RCC 7860 (cell line): ENCODE measurements at places on chromosomes 5 and 9.

DNA sequence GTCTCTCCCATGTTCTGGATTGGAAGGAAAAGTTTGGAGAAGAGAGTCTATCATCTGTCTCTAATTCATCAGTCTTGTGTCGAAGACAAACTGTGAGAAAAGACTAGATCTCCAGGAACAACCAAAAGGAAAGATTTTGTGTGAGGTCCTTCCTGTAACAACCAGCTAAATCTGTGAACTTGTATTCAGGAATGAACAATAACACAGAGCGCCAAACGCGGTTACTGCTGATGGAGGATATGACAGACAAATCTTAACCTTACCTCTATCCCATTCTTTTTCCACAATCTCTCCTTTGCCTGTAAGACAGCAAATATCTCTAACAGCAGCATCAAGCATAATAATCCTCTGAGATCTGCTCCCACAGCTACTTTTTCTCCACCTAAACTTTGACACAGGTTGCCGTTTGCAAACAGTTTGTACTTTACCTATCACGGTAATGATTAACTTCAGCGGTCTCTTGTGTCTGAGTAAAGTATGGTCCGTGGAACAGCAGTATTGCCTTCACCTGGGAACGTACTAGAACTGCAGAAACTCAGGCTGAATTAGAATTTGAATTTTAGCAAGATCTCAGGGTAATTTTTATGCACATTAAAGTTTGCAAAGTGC lies 387.6 kb downstream of the ELAVL2 start:
- no peak for DNase-seq

DNA sequence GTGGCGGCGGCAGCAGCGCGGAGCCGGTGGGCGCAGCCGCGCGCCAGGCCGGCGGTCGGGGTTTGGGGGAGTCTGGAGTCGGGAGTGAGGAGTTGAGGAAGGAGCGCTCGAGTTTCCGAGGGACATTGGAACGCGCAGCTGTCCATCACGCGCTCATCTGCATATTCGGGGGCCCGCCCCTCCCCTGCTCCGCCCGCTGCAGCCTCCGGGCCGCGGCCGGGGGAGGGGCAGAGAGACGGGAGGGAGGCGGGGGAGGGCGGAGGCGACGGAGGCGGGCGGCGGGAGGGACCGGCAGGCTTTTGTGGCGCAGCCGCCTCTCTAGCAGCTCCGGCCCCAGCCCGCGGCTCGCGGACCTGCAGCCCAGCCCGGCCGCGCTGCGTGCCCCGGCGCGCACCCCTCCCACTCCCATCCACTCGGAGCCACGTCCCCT lies at the start of gene IRX2:
TSS of gene IRX2 (minus strand) at position 86 of the 430 bp plus-strand sequence. CDS start 264 bp downstream, outside the sequence.
- DNase-seq = no peak

DNA sequence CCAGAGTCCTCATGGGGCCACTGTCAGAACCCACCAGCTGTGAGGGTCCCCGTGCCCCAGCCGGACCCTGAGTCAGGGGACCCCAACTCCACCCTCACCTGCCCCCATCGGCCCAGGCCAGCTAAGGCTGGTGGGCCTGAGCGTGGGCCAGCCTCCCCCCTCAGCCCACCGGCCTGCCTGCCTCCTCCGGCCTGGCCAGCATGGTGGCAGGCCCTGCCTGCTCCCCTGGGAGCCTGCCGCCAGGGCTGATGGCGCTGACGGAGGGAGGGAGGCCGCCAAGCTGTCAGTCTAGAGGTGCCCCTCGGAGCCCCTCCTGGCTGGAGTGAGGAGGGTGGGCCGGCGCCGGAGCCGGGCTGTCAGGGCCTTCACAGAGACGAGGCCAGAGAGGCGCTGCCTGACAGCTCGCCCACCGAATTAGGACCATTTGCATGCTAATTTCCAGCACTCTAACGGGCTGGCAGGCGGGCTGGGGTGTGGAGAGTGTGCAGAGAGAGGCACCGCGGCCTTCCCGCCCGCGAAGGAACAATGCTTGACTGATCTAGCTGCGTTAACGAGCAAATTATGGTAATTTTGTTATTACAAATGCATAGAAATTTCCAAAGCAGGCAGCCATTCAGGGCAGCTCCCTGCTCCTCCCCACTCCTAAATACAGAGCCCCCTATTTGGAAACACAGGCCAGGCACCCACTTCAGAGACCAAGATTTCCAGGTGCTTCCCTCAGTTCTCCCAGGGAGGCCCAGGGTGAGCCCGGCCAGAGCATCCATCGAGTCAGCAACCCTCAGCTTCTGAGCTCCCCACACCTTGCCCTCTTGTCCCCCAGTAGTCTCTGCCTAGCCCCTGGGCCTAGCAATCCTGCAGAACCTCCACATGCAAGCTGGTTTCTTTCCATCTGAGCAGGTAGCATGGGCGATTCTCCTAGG lies 169.3 kb downstream of the PAX5 start:
- DNase-seq = no peak

- DNase-seq = no peak
Measured at GRCh38 chr5:90902651-90903386, 344.2 kb downstream of the ADGRV1 start.

DNA sequence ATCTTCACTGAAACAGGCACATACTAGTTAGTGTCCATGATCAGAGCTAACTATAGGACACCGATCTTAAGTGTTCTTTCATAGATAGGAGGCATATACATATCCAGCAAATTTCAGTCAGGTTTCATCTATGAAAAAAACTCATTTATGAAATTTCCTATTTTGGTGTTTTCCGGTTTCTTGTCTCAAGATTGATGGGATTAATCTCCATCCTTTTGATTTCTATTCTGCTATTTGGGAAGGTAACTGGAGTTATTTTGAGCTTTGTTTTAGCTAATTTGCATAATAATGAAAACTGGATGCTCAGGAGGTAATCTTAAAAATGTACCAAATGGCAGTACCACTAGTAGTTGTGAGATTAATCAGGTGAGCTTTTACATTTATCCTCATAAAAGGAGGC lies 62.1 kb downstream of the BASP1 start:
- DNase-seq = no peak

- DNase-seq = peak; percentile 18
Measured at GRCh38 chr5:171272996-171273970, 35.8 kb upstream of the TLX3 start.

DNA sequence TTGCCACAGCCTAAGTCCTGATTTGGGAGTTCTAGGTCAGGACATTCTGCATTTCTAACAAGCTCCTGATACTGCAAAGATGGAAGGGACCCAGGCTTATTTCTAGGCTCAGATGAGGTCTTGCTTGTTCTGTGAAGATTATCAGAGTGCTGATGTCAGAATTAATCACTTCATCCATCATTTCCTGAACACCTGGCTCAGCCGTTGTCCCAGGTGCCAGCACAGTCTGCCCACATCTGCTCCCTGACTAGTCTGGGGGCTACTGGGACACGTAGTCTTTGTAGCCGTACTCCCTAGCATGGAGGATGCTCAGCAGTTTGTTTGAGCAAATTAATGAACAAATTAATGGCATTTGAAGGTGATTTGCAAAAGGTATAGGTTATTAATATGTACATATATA lies 17.9 kb upstream of the SPINK4 start:
- DNase-seq = no peak

DNA sequence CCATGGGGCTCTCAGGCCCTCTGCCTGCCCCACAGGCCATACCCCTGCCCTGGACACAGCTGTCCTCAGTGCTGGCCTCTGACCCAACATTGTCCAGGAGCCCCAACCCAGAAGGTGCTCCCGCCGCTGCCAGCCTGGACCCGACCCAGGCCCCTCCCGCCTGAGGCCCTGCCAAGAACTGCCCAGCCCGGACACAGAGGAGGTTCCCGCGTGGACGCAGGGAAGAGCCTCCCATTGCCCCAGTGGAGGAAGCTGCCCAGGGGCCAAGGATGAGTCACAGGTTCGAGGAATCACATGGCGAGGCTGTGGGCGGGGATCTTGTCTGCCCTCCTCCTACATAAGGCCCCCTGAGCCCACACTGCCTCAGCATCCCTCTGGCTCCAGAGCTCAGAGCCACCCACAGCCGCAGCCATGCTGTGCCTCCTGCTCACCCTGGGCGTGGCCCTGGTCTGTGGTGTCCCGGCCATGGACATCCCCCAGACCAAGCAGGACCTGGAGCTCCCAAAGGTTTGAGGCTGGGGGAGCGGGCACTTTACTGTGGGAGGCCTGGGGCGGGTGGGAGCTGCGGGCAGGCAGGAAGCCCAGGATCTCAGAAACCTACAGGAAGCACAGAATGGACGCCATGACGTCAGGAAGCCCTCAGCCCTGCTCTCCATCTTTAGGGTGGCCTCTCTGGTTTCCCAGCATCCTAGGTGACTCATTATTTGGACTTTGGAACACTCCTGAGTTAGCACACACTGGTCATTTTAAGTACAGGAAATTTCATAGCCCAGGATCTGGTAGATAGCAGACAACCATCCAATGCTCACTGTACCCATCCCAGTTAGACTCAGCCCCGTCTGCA lies at the start of gene PAEP:
TSS of gene PAEP (plus strand) at position 366 of the 844 bp plus-strand sequence.
- no peak for DNase-seq

DNA sequence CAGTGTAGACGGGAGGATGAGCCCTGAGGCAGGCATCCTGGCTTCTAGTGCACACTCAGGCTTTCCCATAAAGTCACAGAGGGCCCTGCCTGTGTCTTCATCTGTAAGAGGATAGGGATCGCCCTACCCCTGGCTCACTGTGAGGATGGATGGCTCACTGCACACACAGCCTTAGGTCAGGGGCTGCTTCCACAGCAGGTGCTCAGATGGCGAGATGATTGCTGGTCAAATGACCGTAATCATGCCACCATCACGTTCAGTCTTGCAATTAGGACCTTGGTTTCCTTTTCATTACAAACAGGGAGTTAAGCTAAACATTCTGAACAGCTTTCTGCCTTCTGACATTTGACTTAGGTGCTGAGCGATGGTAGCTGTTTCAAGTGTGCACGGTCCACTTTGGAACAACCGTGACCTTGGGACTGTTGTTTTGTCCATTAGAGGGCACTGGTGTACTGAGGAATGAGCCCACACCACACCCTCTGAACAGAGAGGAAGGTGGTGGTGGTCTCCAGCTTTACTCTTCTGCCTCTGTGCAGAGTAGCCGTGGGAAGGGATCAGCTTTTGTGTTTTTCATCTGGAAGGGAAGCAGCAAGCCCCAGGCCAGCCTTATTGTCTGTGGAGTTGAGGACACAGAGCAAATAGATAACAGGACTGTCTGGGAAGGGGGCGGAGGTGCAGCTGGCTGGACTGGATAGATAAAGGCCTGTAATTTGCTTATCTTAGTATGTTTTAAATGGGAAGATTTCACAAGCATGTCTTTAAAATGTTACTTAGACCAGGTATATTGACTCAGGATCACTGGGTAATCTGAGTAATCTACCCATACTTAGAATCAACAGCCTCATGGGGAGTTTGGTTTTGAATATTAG lies 183.1 kb downstream of the TRIO start:
- no peak for DNase-seq

GRCh38 chr9:103867886-103868285 lies 226.2 kb upstream of the SMC2 start:
- DNase-seq = no peak

DNA sequence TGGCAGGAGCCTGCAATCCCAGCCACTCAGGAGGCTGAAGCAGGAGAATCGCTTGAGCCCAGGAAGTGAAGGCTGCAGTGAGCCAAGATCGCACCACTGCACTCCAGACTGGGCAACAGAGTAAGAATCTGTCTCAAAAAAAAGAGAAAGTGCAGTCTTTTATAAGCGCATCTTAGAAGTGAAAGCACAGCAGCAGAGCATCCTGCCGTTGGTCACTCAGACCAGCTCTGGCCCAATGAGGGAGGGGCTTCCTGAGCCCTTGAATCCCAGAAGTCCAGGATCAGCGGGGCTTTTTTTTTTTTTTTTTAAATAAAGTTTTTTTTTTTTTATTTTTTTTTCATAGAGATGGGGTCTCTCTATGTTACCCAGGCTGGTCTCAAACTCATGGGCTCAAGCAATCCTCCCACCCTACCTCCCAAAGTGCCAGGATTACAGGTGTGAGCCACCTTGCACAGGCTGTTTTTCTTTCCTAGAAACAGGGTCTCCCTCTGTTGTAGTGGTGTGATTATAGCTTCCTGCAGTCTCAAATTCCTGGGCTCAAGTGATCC lies 42.3 kb downstream of the NAIF1 start:
- DNase-seq = no peak

DNA sequence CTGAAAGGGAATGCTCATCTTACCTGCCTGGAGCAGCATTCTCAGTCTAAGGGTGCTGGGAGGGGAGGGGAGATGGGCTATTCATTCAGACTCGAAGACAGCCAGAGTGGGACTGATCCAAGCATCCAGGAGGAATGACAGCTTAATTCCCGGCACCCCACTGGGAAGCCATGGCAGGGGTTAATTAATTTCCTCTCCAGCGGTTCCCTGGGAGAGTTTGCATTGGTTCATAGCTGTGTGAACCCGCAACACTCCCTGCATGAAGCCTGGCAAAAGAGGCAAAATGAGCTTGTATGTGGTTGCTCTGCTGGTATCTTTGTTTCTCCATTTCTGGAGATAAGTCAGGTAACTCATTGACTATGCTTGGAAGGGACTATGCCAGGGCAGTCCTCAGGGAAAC lies 401.0 kb upstream of the SLC24A2 start:
- DNase-seq = no peak

DNA sequence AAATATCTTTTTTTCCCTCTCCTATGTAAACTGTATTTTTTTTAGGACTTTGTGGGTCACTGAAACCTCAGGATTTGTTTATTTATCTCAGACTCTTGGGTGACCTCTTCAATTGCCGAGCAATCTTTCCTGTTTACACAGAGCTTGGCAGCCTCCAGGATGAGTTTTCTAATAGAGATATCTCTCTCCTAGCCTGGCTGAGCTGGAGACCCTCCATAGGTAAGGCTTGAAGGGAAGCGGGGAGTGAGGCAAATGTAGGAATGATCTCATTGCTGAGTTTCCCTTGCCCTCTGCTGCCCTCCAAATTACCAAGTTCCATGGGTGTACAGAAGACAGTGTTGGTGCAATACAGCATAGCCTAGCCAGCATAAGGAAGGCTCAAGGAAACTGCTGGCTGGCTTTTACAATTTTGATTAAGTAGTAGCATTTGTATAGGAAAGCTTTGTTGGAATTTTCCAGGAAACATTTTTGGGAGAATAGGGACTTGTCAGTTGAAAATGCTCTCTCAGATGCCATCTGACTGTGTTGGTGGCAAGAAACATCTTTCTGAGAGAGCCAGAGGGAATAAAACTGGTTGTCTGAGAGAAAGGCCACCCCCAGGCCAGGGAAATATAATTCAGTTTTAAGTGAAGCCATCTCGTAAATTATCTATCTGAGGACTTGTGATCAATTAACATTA lies 116.0 kb downstream of the NMUR2 start:
- DNase-seq = no peak

DNA sequence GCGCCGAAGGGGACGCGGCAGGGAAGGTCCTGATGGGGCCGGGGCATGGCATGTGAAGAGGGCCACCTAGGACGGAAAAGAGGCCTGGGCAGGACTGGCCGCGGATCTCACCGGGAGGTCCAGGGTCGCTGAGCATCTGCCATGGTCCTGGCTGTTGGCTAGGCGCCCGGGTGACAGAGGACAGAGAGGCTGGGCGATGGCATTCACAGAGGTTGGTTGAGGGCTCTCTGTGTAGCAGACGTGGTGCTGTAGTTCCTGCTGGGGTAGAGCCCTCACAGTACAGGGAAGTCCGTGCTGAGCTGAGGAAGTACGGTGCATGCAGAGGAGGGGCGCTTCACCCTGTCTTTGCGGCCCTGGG lies 427 bp downstream of the PCYOX1L start:
- no peak for DNase-seq

GRCh38 chr5:149038336-149039080 lies 24.4 kb downstream of the SH3TC2 start:
- no peak for DNase-seq
